GM12865 (cell line): ENCODE measurements at places on chromosomes 3 and 15.

- no peak for DNase-seq
Observed at GRCh38 chr15:57969355-57969754, 96.2 kb downstream of the ALDH1A2 start.

DNA sequence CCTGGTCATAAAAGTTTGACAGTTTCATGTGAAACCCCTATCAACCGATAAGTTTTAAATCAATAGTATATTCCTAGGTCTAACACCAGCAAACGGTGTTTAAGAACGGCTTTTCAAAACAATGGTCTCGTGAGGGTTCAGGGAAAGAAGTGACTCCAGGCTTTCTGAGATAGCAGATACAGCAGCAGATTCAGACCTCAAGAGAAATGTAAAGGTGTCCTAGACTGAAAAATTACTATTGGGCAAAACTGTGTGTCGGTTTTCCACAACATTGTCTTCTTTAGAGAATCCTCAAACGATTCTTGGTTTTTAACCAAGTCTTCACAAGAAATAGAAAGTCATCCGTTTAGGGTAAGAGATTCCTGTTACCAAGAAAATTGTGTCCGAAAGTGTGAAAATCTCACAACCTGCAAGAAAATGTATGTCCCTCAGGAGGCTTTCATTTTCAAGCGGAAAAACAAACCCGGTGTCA is 1.2 kb downstream of the SETD2 start:
- DNase-seq, result no peak

DNA sequence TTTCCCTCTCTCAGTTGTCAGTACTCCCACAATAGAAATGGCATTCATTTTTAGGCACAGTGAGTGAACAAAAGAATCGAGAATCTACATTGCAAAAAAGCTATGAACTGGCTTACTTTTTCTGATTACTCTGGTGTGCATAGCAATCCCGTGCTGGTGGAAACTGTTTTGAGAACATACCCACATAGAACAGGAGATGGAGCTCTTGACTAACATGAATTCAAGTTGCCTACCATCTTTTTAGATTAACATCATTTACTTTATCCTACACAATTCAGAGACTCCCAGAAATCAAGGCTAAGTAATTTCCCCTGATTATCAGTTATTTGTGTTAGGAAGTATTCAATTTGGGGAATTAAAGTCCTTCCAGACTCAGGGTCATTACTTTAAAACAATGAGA is 326.6 kb downstream of the ARPP21 start:
- DNase-seq, result peak; percentile 17

DNA sequence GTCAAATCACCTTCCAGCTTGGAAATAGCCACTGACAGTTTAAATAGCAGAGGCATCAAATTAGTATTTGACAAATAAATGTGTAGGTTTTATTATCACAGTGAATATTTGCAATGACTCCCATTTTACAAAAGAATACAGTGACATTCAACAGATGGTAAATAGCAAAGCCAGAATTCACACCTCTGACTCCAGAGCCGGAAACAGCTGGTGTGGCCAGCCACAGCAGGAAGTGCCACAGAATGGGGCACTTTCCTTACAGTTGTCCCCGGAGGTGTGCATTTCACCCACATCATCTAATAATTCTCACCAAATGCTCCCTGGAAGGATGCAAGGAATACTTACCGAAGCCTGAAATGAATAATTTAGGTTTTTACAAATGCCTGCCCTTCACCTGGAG is 295.7 kb upstream of the WNT5A start:
- no peak for DNase-seq

DNA sequence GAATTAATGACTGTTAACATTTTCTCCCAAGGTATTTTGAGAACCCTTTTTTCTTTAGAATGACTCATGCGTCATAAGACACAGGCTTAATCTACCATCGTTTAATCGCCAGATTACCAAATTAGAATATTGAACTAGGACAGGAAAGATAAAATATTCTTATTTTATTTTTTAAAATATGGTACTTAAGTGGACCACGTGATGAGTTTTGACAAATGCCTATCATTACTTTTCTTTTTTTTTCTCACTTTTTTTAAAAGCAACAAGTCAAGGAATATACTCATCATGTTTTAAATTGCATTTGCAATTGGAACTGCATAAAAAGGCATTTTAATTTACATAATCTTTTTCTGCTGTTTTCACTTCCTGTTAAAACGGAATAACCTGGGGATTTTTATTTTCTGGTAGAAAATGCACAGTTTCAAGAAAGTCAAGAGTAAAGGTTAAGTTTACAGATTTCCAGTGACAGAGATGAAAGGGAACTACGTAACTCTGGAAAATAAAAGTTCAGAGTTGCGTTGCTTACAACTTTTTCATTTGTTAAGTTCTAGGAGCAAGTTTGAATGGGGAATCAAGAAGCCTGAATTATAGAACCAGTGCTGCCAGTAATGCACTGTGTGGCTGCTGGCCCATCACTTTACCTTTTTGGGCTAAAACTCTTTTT is 23.6 kb downstream of the SIAH2 start:
- DNase-seq, result peak; percentile 48

GRCh38 chr3:143608966-143609365 is 239.3 kb downstream of the SLC9A9 start:
- no peak for DNase-seq

DNA sequence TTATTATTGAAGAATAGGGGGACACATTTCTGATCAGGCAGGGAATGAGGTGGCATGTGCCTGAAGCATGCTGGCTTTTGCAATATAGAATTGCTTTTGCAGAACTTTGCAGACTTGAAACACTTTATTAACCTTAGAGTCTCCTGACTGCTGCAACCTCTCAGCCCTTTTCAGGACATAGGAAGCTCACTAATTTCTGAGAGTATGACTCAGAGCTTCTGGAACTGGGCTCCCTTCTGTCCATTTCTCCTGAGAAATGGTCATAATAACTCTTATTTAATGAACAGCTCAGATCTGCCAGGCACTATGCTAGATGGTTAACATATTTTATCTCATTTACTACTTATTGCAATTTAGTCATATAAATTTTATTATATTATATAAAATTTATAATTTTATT is 38.6 kb upstream of the DGKG start:
- no peak for DNase-seq

GRCh38 chr3:4475804-4476203 is 8.7 kb upstream of the SUMF1 start:
- DNase-seq, result no peak

DNA sequence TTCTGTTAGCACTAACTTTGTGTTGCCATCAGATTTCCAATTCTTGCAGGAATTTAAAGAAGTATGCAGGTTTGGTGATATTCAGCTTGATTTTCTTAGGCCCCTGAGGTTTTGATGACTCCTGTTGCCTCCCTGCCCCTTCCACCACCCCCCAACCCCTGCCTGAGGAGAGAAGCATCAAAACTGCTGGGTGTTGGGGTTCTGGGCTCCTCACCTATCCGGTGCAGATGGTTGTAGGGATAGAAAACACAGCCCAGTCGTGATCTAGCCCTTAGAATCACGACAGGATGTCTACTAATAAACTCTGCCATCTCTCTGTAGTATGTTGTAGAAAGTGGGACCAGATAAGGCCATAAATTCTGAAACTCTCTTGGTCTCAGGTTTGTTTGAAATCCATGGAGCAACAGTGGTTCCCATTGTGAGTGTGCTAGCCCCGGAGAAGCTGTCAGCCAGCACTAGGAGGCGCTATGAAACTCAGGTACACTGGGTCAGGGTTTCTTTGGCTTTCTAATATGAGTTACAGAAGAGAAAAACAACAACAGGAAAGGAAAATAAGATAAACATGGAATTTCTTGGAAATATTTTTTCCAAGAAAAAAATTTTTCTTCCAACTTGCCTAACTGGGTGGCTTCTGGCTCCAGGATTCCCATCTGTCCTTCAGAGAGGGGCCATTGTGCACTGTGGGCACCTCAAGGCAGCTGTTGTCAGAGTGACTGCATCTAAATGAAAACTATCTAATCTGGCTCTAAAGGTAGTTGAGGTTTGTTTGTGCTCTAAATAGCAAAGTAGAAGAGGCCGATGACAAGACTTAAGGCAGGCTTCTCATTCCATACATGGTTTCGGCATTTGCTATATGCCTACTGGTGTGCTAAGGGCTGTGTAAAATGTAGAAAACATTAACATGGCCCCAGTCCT is 8.7 kb downstream of the SRP14 start:
- DNase-seq, result no peak
